Panc1 (cell line): ENCODE measurements at places on chromosomes 3 and 15.

- no peak for DNase-seq
Observed at GRCh38 chr3:5051772-5052171, 70.3 kb upstream of the ARL8B start.

- DNase-seq = no peak
Observed at GRCh38 chr3:59784164-59784563, 734.3 kb upstream of the CFAP20DC start.

- no peak for DNase-seq
Observed at GRCh38 chr15:41695750-41696436, 35.7 kb downstream of the MGA start.

- no peak for DNase-seq
Observed at GRCh38 chr3:24318677-24319287, 175.9 kb downstream of the THRB start.

GRCh38 chr3:42711491-42712343 is 9.1 kb upstream of the HHATL start:
- no peak for DNase-seq

DNA sequence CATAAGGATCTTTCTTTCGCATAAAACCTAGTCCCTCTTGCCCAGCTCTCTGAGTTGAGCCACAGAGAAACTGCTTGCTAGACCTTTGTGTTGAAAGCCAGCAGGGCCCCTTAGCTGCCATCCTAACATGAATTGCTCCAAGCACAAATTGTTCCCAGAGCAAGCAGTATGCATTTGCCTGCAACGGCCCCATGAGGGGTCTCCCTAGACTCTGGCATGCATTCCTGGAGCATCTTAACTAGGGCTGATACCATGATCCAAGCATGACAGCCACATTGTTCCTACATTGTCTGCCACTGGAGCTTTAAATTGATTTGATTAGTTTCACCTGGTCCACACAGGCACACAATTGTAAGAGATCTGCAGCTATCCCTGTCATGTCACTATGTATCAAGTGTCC is 428.1 kb downstream of the TAFA4 start:
- no peak for DNase-seq

DNA sequence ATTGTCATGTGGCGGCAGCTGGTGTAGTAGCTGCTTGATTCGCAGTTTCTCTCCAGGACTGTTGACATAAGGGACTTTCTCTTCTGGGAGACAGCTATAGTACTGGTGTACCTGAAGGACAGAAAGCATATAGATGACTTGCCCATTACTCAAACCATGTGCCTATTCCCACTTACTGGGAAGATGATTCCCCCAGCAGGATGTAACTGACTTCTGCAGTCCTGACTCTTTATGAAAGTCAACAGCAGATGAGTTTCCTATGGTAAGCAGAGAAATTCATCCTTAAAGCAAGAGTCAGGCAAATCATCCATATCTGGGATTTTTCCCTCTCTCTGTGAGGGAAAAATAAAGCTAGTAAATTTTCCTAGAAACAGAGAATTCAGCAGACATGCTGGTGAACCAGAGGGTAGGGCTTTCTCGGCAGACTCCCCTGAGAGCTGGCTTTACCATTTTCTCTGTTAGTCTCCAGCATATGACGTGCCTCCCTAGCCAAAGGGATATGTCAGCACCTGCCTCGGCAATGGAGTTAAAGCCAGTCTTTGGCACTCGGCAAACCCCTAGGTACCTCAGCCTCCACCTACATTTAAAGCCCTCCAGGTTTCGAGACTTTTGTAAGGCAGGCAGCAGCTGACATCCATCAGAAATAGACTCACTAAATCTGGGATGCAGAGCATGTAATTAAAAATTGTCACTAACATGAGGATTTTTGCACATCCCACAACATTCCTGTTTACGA is 62.1 kb downstream of the PRICKLE2 start:
- DNase-seq = no peak

GRCh38 chr15:91952216-91952615 is 98.7 kb downstream of the SLCO3A1 start:
- no peak for DNase-seq

GRCh38 chr3:122628567-122628966 is 51.1 kb downstream of the PARP15 start:
- no peak for DNase-seq

- no peak for DNase-seq
Observed at GRCh38 chr3:57726397-57726796, 29.7 kb upstream of the SLMAP start.

DNA sequence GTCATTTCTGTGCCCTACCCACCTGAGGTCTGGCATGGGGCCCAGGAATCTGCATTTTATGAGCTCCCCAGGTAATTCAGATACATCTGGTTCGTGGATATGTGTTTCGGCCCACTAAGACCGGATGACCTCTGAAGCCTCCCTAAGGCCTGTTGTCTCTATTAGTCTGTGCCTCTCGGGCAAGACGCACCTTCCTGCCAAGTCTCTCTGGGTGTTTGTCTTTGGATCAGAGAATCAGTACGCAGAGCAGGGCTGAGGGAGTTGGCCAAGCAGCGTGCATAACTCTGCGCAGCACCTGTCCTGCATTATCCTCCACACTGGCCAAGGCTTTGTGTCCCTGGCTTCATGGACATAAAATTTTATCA is 181.0 kb downstream of the THSD4 start:
- DNase-seq = no peak

DNA sequence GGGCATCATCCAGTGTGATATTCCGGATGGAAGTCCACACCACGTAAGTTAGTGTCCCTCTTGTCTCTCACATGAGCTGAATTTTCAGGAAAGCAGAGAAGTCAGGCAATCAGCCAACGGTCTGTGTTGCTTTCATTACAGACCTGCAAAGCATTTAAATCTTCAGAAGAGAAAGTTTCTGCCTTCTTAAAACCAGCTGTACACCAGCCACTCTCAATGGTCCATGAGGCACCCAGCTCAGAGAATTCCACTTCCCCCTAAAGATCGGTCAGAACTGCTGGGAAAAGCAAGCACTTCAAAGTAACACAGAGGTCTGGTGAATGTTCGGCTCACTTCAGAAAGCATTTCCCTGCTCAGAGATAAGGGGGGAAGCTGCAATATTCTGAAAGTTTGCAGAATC is 903.7 kb downstream of the EPHA3 start:
- DNase-seq = no peak

- no peak for DNase-seq
Observed at GRCh38 chr15:47206358-47206978, 510.8 kb upstream of the SEMA6D start.

GRCh38 chr3:48661501-48662144 is 1.1 kb downstream of the CELSR3 start:
- DNase-seq = no peak

DNA sequence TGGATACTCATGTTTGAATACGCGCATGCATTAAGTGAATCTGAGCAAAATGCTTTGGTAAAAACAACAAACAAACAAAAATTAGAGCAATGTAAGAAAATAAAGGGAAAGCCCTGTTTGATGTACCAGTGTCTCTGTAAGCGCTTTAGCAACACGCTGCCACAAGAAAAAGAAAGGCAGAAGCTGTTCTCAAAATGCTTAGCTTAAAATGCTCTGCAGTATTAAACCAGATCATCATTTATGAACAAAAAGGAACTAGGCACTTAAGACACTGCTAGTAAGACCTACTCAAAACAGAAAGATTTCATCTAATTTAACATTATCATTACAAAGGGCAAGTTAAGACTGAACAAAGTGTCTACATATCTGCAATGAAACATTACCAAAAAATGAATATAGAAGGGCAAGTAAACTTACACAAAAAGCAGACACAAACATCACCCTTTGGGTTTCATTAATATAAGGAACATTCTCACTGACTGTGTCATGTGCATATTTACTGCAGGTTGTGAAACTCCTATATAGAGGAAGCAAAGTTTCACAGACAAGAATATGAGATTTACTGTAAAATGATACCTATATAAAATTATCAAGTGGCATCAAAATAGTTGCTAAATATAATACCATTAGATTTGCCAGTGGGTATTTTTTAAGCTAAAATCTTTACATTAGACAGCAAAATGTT is 102.1 kb downstream of the FBXL22 start:
- no peak for DNase-seq

DNA sequence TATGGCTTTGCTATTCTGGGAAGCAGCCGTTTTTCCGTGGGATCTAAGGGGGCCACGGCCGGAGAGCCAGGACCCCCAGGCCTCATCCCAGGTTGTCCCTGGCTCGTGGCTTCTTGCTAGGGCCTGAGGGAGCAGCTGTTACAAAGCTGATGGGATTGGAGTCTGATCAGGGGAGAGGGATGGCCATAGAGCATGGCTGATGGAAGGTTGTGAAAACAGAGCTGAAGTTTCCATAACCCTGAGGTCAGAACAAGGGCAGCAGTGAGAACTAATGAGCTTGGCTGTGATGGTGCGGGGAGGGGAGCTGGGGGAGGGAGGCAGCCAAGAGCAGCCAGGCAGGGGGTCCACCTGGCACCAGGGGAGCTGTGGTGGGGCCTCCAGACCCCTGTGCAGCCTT is 63.0 kb downstream of the LINGO1 start:
- no peak for DNase-seq
